Endothelial cell (in vitro differentiated cells): ENCODE measurements at places on chromosomes 5 and 9. TPM values are rescaled to one million over a fixed set of nuclear protein-coding genes. Genes with fewer than 3 reads are reported as not detected.

GRCh38 chr9:4970970-4971641 lies 14.0 kb upstream of the JAK2 start:
- no peaks in the 10 kb centered on the region for H3K4me1 ChIP-seq
- no peak overlapping the region for H3K27ac ChIP-seq
- no peaks in the 10 kb centered on the region for H3K36me3 ChIP-seq
- no peaks in the 10 kb centered on the region for H3K27me3 ChIP-seq

GRCh38 chr5:38758774-38759600 lies 86.8 kb upstream of the OSMR start:
- H3K4me1 ChIP-seq: no peaks in the 10 kb centered on the region
- no peak overlapping the region for H3K27ac ChIP-seq
- H3K27me3 ChIP-seq: no peaks in the 10 kb centered on the region
- no peak for DNase-seq
- H3K36me3 ChIP-seq: no peaks in the 10 kb centered on the region
- no peak overlapping the region for H3K4me3 ChIP-seq

GRCh38 chr9:34332076-34332964 lies 3.0 kb downstream of the NUDT2 start:
- no peak overlapping the region for H3K27ac ChIP-seq
- peaks cover 3% of the 10 kb centered on the region for H3K36me3 ChIP-seq
- DNase-seq: peak; percentile 31
- H3K4me1 ChIP-seq: peaks cover 21% of the 10 kb centered on the region
- peaks cover 5% of the 10 kb centered on the region for H3K27me3 ChIP-seq

- H3K27ac ChIP-seq: no peak overlapping the region
- H3K4me1 ChIP-seq: peaks cover 62% of the 10 kb centered on the region
- H3K4me3 ChIP-seq: peak overlapping the region; percentile 88
- DNase-seq: no peak
- H3K36me3 ChIP-seq: peaks cover 33% of the 10 kb centered on the region
Measured at GRCh38 chr5:177302354-177303110, 987 bp downstream of the RAB24 start.

- H3K27me3 ChIP-seq: peaks cover 10% of the 10 kb centered on the region
- peaks cover 3% of the 10 kb centered on the region for H3K36me3 ChIP-seq
- peaks cover 37% of the 10 kb centered on the region for H3K4me1 ChIP-seq
- DNase-seq: peak; percentile 13
- H3K27ac ChIP-seq: peak overlapping the region; percentile 3
- peak overlapping the region; percentile 93 for H3K4me3 ChIP-seq
Measured at GRCh38 chr5:72107901-72108201, 576 bp downstream of the MAP1B start.

DNA sequence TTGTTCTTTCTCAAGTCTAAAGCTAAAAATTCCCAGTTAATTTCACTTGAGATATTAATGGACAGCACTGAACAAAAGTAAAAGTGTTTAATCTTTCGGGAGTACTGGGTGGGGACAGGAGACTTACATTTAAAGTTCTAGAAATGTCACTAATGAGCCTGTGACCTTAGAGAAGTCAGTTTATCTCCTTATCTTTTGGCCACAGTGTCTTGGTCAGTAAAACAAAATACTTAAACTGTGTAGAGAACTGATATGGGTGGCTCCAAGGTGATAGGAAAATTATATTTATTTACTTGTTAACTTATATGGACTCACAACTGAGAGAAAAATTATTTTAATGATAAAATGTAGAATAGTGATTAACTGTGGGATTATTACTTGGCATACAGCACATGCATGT lies 8.9 kb downstream of the IPO11 start:
- no peaks in the 10 kb centered on the region for H3K4me1 ChIP-seq
- no peak overlapping the region for H3K4me3 ChIP-seq
- H3K27ac ChIP-seq: no peak overlapping the region
- H3K27me3 ChIP-seq: no peaks in the 10 kb centered on the region

GRCh38 chr5:77449981-77450380 lies 42.1 kb downstream of the WDR41 start:
- H3K27me3 ChIP-seq: no peaks in the 10 kb centered on the region
- no peak for DNase-seq
- no peak overlapping the region for H3K27ac ChIP-seq
- H3K36me3 ChIP-seq: peaks cover 30% of the 10 kb centered on the region
- H3K4me1 ChIP-seq: no peaks in the 10 kb centered on the region

GRCh38 chr5:118459490-118459889 lies 528.9 kb downstream of the DTWD2 start:
- H3K27me3 ChIP-seq: no peaks in the 10 kb centered on the region
- no peak overlapping the region for H3K4me3 ChIP-seq
- DNase-seq: no peak
- H3K36me3 ChIP-seq: no peaks in the 10 kb centered on the region

DNA sequence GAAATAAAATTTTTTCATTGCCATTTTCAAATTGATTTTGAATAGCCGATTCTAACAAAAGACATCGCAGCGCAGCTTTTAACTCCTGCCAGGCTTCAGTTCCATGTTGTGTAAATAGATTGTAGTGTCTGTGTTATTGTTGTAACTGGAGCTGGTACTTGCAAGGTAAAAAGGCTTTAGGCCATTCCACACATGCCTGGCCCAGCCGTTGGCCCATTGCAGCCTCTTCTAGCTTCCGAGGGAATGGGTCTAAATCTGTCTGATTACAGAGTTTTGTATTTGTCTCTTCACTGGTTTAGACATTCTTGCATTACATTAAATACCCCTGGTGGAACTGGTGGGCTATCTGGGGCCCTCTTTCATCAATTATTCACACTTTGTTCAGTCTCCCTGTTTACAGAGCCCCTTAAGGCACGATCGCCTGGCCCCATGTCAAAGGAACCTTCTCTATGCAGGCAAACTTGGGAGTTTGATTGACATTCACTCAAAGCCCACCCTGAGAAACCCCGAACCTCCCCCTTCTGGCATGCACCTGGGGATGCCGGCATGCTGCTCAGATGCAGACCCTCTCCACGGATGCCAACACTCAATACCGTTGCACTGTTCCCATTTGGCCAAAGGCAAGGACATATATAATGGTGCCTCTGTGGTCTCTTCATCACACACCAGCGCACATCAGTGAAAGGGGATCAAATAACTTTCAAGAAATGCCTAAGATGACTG lies 281.7 kb upstream of the IRX2 start:
- H3K36me3 ChIP-seq: peaks cover 5% of the 10 kb centered on the region
- H3K27ac ChIP-seq: no peak overlapping the region
- no peaks in the 10 kb centered on the region for H3K4me1 ChIP-seq

GRCh38 chr5:113382731-113383130 lies 52.1 kb downstream of the TSSK1B start:
- no peak overlapping the region for H3K4me3 ChIP-seq
- peaks cover 18% of the 10 kb centered on the region for H3K4me1 ChIP-seq
- no peak overlapping the region for H3K27ac ChIP-seq
- no peak for DNase-seq

DNA sequence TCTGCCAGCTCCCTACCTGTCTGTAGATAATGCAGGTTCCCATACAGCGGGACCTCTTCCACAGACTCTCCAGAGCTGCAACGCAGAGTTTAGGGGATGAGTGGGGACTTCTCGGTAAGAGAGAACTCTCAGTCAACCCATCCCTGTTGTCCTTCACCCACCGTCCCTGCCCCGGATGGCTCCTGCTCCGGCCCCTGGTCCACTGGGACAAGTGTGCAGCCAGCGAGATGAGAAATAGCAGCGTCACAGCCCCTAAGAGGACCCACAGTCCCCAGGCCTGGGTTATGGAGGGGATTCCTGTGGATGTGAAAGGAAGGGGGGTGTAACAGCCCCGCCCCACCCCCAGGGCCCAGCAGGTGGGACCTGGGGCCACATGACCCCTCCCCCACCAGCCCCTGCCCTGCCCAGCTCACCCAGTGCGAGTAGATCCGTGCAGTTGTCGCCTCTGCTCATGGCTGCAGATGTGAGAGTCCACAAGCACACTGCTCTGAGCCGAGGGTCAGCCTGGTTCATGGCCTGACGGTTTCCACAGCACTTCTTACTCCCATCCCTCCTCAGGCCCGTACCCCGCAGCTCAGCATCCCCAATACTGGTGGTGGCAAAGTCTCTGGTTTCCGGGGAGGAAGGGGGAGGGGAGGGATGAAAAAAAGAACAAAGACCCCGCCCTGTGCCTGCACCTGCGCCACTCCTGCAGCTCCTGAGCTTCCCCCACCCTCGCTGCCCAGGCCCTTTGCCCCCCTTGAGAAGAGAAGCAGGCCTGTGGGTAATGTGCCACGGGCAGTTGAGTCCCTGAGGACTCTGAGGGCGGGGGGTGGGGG lies at the start of gene SIT1:
Gene SIT1, minus strand, starts transcription at position 591 of the 818 bp plus-strand sequence. Its CDS starts 78 bp downstream, at position 513.
- no peak within 1 kb of the TSS for H3K27ac ChIP-seq
- DNase-seq: no peak
- peaks cover 7% of the 10 kb centered on the region for H3K27me3 ChIP-seq
- no peak within 1 kb of the TSS for H3K4me3 ChIP-seq
- H3K4me1 ChIP-seq: peaks cover 23% of the 10 kb centered on the region

- H3K27me3 ChIP-seq: no peaks in the 10 kb centered on the region
- H3K36me3 ChIP-seq: no peaks in the 10 kb centered on the region
- DNase-seq: no peak
- H3K4me3 ChIP-seq: no peak overlapping the region
Measured at GRCh38 chr5:161058781-161059180, 206.8 kb upstream of the ATP10B start.

- no peak overlapping the region for H3K4me3 ChIP-seq
- no peak overlapping the region for H3K27ac ChIP-seq
- no peaks in the 10 kb centered on the region for H3K27me3 ChIP-seq
- H3K4me1 ChIP-seq: no peaks in the 10 kb centered on the region
- no peak for DNase-seq
Measured at GRCh38 chr5:125655156-125655555, 768.1 kb upstream of the GRAMD2B start.

GRCh38 chr5:74378464-74378863 lies 262.1 kb downstream of the ENC1 start:
- DNase-seq: no peak
- H3K27ac ChIP-seq: no peak overlapping the region
- H3K27me3 ChIP-seq: no peaks in the 10 kb centered on the region
- no peak overlapping the region for H3K4me3 ChIP-seq
- no peaks in the 10 kb centered on the region for H3K36me3 ChIP-seq

GRCh38 chr5:27472000-27472763 lies 433.8 kb upstream of the CDH9 start:
- peak overlapping the region; percentile 88 for H3K4me3 ChIP-seq
- H3K27me3 ChIP-seq: peaks cover 4% of the 10 kb centered on the region
- peak overlapping the region; percentile 91 for H3K27ac ChIP-seq
- H3K36me3 ChIP-seq: peaks cover 16% of the 10 kb centered on the region
- no peaks in the 10 kb centered on the region for H3K4me1 ChIP-seq

GRCh38 chr5:6686915-6687409 lies 26.3 kb upstream of the TENT4A start:
- no peak overlapping the region for H3K27ac ChIP-seq
- H3K27me3 ChIP-seq: no peaks in the 10 kb centered on the region
- no peaks in the 10 kb centered on the region for H3K36me3 ChIP-seq
- H3K4me3 ChIP-seq: peak overlapping the region; percentile 37

DNA sequence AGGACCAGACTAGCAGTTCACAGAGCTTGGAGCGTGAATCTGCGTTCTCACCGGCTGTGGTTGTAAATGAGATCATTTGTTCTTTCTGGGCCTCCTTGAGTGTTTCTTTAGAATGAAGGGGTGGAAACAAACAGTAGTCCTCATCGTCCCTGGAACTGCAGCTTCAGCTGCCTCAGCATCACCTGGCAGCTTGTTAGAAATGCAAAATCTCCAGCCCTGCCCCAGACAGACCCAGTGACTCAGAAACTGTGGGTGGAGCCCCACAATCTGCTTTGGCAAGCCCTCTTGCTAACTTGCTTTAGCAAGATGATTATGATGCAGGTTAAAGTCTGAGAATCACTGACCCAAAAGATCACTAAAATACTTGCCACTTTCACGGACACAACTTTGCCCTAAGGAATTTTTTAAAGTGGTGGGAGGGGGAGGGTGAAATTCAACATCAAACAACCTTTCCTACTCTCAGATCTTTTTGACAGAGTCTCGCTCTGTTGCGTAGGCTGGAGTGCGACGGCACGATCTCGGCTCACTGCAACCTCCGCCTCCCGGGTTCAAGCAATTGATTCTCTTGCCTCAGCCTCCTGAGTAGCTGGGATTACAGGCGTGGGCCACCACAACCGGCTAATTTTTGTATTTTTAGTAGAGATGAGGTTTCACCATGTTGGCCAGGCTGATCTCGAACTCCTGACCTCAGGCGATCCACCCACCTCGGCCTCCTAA lies 86.0 kb downstream of the BRINP1 start:
- peaks cover 8% of the 10 kb centered on the region for H3K4me1 ChIP-seq
- no peak overlapping the region for H3K4me3 ChIP-seq
- no peaks in the 10 kb centered on the region for H3K27me3 ChIP-seq

- no peak overlapping the region for H3K27ac ChIP-seq
- H3K4me1 ChIP-seq: no peaks in the 10 kb centered on the region
- no peak for DNase-seq
- no peaks in the 10 kb centered on the region for H3K36me3 ChIP-seq
Measured at GRCh38 chr5:73940026-73940425, 314.0 kb downstream of the ARHGEF28 start.

GRCh38 chr5:169300468-169301385 lies at the start of gene SLIT3:
TSS of gene SLIT3 (minus strand) at chr5:169301139. CDS start at chr5:169300709, 430 bp downstream.
- no peak within 1 kb of the TSS for H3K27ac ChIP-seq
- H3K4me1 ChIP-seq: peaks cover 13% of the 10 kb centered on the region
- H3K36me3 ChIP-seq: no peaks in the 10 kb centered on the region

DNA sequence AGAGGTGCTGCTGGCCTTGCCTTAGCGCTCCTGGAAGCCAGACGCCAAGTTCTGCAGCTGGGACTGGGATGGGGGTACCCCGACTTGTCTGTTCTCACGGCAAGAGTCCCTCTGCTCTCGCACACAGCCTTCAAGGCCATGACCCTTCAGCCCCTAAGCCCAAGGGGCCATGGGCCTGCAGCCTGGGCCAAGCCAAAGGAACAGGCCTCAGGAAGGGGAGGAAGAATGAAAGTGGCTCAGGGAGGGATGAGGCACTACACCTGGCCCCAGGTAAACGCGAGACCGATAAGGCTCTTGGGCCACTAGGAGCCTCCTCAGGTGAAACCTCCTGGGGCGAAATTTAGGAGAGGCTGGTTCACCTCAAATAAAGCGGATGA lies 3.9 kb downstream of the EBF1 start:
- H3K36me3 ChIP-seq: no peaks in the 10 kb centered on the region
- peaks cover 16% of the 10 kb centered on the region for H3K27me3 ChIP-seq
- H3K27ac ChIP-seq: no peak overlapping the region
- H3K4me1 ChIP-seq: peaks cover 41% of the 10 kb centered on the region

- DNase-seq: peak; percentile 46
- peak overlapping the region; percentile 74 for H3K4me3 ChIP-seq
- peak overlapping the region; percentile 100 for H3K27ac ChIP-seq
- peaks cover 9% of the 10 kb centered on the region for H3K27me3 ChIP-seq
- H3K4me1 ChIP-seq: peaks cover 83% of the 10 kb centered on the region
- H3K36me3 ChIP-seq: peaks cover 13% of the 10 kb centered on the region
Measured at GRCh38 chr9:14238518-14238917, 75.4 kb downstream of the NFIB start.

GRCh38 chr5:101783241-101784013 lies 512.7 kb downstream of the SLCO4C1 start:
- H3K27me3 ChIP-seq: peaks cover 1% of the 10 kb centered on the region
- H3K4me3 ChIP-seq: no peak overlapping the region
- DNase-seq: no peak
- H3K36me3 ChIP-seq: no peaks in the 10 kb centered on the region

The SPATA31A3 gene
- not detected for total RNA-seq

The NAIP gene
- total RNA-seq: 7.0 TPM

The FOXI1 gene
- total RNA-seq: 2.2 TPM

The MYOZ3 gene
- total RNA-seq: 12.0 TPM

The CARD9 gene
- total RNA-seq: 0.41 TPM
